ENCODE measurements at places on chromosomes 3 and 15. TPM values are rescaled to one million over a fixed set of nuclear protein-coding genes. Genes with fewer than 3 reads are reported as not detected.

Gene DLEC1
- 4.8 TPM for total RNA-seq

Gene TRPM1
- not detected for total RNA-seq

Gene SLC6A1
- 10.9 TPM for total RNA-seq

Gene FES
- total RNA-seq, result 44.8 TPM

Gene WNT7A
- not detected for total RNA-seq

Gene NBEAL2
- 44.0 TPM for total RNA-seq

Gene SPSB4
- total RNA-seq, result 0.36 TPM

Gene RCCD1
- total RNA-seq, result 12.4 TPM

All from sciatic nerve (tissue), 2 donors.